ENCODE measurements at places on chromosomes 12 and 14.

GRCh38 chr12:131418121-131418520 lies 292.8 kb upstream of the SFSWAP start:
- no peak for DNase-seq

DNA sequence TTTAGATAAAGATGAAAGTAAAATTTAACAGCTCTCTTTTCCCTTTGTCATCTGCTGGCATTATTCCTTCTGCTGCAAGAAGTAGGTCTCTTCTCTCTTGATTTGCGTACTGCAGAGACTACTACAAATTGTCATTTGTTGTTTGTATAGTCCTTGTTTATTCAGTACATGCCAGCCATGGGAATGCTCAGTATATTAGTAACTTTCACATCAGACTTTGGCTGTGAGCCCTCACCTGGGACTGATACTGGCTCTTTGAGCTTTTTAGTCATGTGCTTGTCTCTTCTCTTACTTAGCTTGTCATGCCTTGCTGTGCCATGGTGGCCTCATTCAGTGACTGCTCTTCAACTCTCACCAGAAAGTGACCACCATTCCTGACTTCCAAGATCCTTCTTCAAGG lies 169.8 kb downstream of the PRKCH start:
- DNase-seq = no peak

GRCh38 chr14:100468557-100468956 lies 118.7 kb downstream of the BEGAIN start:
- no peak for DNase-seq

- DNase-seq = no peak
These were observed 10.0 kb upstream of the KRT86 start for GRCh38 chr12:52264435-52264825.

DNA sequence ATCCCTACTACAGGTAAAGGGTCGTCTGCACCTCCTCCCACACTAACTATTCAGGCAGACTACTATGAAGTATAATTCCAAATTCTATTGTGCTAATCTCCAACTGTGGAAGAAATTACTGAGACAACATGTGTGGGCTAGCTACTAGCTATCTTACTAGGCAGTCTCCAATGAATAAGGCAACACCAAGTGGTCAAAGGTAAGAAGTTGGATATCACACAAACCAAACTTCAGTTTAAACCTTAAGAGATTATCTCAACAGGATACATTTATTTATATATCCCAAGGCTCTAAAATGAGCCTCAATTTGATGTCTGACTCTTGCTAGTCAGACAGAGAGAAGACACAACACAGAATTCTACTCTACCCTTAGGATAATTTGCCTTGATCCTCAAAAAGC lies 14.1 kb downstream of the MED13L start:
- DNase-seq = no peak

DNA sequence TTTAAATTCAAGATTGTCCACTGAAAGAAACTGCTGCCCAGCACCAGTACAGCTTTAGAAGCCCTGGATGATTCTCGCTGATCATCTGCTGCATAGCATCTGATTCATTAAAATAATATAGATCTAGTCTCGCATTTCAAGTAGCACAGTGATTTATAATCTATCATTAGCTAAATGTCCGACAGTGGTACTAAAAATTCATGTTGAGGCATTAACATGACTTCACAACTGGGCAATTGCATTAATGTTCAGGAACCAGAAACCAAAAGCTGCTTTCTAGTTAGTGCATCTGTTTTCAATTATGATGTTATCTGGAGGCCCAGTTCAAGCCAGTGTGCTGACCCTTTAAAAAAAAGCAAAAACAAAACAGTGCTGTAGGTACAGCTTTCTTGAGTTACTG lies 1987.2 kb upstream of the SEL1L start:
- DNase-seq = no peak

GRCh38 chr14:69086537-69086936 lies 66.4 kb downstream of the DCAF5 start:
- DNase-seq = no peak

- DNase-seq = no peak
These were observed 123.7 kb upstream of the DHRS4 start for GRCh38 chr14:23829736-23830471.

GRCh38 chr12:26266881-26267280 lies 71.5 kb downstream of the SSPN start:
- no peak for DNase-seq

DNA sequence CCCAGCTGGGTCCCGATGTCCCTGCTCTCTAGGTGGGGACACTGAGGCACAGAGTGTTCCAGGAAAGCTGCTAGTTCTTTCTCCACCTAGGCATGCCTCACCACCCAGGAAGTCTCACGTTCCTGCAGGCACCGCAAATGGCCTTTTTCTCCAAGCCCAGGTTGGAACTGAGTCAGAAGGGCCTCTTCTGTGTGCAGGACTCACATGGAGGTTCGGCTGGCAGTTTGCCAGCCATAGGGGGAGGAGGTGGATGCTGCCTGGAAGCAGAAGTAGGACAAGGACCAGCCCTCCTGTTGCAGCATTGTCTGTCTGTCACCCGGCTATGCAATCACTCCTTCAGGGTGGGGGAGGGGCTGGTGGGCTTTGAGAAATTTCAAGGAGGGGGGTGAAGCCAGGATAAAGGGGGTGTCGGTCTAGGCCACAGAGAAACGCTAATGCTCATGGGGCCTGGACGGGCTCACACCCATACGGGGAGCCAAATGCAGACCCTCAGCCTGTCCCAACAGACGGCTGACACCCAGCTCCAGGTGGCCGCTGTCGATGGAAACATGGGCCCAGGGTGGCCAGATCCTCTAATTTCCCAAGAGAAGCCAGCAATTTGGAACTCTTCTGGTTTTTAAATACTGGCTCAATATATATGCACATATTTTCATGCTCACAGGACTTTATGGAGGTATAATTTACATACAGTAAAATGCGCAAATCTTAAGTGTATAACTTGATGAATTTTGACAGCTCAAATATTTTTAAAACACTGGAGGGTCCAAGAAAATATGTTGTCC lies 120.5 kb downstream of the PHETA1 start:
- no peak for DNase-seq

DNA sequence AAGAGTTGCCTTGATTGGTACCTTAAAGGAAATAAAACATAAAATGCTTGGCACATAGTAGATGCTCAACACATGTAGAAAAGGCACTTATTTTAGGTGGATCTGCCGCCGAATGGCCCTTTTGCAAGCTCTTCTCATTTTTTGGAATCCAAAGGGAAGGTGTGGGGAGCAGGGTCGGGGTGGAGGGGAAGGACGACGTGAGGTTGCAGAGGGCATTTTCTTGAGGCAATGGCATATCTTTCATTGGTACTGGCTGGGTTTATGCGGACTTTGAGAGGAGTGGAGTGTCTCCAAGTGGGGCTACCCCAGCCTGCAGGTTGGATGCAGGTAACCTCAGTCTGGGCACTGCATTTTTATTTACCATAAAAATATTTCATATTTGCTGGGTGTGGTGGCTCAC lies 8.1 kb downstream of the RTL1 start:
- no peak for DNase-seq

DNA sequence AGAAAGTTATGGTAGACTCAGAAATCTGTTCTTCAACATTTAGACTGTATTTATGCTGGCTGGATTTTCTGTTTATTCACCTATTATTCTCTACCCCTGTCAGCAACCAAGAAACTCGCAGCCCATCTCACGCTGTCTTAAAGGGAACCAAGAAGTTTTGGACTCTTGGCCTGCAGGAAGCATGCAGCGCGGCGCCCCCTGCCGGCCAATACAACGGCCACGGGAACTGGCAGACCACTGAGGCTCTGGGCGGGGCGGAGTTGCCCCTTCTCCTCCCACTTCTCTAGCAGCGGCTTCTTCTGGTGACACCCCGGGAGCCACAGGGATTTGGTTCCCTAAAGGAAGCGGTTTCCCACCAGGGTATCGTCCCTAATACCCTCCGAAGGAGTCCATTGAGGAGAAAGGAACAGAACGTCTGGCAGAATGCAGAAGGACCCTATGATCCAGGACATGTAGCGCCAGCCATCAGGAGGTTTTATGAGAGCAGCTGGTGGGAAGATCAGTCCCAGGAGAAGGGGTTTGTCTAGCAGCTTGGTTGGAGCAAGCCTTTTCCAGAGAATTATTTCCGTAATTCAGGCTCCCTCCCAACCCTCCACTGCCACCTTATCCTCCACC lies 21.0 kb upstream of the RNASE2 start:
- no peak for DNase-seq

Data from NCI-H1105 (cell line).